ENCODE measurements at places on chromosomes 1 and 21.

GRCh38 chr21:45228656-45229240, 58.9 kb downstream of the POFUT2 start:
- DNase-seq, result no peak

- DNase-seq, result no peak
Observed at GRCh38 chr1:5758859-5759578, 233.2 kb downstream of the NPHP4 start.

- DNase-seq, result no peak
Observed at GRCh38 chr1:232377494-232377770, 252.5 kb downstream of the SIPA1L2 start.

DNA sequence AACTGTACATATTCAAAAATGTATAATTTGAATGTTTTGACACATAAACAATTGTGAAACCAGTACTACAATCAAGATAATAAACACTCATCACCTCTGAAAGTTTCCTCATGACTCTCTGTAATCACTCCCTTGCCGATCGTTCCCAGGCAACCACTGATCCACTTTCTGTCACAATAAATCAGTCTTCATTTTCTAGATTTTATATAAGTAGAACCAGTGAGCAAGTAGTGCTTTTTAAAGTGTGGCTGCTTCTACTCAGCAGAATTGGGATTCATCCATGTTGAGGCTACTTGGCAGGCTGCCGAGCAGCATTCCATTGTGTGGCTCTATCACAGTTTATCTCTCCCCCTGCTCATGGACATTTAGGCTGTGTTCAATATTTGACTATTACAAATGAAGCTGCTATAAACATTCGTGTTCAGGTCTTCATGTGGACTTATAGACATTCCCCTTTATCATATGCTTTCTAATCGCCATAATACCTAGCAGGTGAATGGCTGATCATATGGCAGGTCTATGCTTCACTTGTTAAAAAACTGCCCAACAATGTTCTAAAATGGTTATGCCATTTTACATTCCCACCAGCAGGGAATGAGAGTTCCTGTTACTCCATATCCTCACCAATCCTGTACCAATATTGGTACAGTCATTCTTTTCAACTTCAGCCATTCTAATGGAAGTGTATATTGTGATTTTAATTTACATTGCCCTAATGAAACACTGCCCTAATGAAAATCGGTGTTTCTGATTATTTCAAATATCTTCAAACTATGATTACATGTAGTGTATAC, 20.5 kb downstream of the TEX38 start:
- DNase-seq, result no peak

DNA sequence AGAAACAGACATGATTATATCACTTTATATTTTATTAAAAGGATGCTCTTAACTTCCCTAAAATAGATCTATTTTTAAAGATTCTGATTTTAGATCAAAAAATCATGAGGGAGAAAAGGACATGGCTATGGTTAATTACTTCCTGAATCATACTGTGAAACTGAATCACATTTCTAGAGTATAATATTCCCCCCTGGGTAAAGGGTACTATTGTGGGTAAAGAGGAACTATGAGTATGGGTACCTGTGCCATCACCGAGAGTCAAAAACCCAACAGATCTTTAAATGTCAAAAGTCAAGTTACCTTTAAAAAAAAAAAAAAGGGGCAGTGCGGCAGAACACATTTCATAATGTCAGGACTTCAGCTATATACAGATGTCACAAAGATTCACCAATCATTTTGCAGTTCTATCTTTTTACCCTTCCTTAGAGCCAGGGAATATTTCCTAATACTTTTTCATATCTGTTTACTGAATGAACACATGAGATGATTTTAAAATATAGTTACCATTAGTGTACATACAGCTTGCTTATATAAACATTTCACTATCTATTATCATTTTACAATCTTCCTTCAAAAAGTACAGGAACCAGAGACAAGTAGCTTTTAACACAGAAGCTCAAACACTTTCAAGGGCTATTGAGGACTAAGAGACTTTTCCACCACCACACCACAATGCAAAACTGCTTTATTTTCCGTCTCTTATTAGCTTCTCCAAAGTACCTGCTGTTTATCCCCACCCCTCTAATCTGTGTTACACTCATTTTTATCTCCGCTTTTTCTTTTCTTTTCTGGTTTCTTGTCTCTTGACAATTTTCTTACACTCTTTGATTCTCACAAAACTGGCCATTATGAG, 45.0 kb downstream of the EVI5 start:
- no peak for DNase-seq

GRCh38 chr1:60974524-60975372, 107.6 kb upstream of the NFIA start:
- no peak for DNase-seq

GRCh38 chr21:43911015-43911934, 46.3 kb downstream of the AGPAT3 start:
- DNase-seq, result no peak

- DNase-seq, result no peak
Observed at GRCh38 chr1:16905868-16906702, 10.3 kb downstream of the RNU1-2 start.

DNA sequence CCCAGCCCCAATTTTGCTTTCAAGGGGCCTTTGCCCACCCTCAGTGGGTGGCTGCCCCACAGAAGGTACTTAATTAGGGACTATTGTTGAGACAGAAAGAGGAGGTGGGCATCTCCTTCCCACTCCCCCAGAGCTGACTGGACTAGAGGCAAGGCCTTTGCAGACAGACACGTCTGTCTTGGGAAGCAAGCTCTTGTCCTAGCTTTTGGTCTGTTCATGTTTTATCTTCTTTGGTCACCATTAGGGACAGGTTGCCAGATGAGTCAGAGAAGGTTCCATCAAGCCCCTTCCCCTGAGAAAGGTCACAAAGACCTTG, 27.7 kb downstream of the PTAFR start:
- no peak for DNase-seq

DNA sequence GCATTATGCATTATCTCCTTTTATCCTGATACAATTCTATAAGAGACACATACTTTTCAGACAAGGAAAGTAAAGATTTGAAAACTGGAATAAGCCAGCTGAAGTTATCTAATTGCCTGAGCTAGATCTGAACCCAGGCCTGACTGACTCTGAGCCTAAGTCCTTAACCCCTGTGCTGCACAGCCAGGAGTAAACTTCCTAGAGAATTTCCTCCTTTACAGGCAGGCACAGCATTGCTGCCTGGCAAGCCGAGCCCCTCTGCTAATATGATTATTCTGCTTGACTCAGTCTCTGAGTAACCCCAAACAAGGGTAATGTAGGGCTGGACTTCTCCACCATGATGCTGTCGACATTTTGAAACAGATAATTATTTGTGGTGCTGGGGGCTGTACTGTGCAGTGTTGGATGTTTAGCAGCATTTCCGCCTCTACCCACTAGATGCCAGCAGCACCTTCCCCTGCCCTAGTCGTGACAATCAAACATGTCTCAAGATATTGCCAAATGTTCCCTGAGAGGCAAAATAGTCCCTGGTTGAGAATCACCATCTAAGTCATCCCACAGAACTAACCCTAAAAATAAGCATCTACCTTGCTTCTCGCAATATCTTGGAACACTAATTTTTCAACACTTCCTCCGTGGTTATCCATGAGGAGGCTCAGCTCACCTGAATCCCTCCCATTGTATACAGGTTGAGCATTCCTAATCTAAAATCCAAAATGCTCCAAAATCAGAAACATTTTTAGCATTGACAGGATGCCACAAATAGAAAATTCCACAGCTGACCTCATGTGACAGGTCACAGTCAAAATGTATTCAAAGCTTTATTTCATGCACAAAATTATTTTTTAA, 18.5 kb downstream of the CAMK1G start:
- no peak for DNase-seq

GRCh38 chr1:13749543-13750341, 49.8 kb downstream of the PRDM2 start:
- DNase-seq, result no peak

DNA sequence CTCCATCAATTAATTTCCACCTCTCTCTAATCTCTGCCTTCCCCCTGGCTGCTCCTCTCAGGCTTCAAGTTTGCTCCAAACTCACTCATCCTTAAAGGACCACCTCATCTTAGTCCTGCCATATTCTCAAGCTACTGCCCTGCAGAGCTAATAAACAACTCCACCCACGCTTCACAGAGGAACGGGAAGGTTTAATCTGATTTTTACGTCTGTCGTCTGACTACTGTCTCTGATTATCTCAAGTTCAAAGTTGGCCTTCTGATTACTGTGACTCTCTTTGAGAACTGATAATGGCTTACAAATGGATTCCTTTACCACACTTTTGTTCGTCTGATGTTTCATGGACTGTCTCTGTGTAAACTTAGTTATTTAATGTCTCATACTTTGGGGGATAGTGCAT, 7.6 kb upstream of the CPT2 start:
- DNase-seq, result no peak

- no peak for DNase-seq
Observed at GRCh38 chr1:201982082-201982622, 296 bp upstream of the RNPEP start.

DNA sequence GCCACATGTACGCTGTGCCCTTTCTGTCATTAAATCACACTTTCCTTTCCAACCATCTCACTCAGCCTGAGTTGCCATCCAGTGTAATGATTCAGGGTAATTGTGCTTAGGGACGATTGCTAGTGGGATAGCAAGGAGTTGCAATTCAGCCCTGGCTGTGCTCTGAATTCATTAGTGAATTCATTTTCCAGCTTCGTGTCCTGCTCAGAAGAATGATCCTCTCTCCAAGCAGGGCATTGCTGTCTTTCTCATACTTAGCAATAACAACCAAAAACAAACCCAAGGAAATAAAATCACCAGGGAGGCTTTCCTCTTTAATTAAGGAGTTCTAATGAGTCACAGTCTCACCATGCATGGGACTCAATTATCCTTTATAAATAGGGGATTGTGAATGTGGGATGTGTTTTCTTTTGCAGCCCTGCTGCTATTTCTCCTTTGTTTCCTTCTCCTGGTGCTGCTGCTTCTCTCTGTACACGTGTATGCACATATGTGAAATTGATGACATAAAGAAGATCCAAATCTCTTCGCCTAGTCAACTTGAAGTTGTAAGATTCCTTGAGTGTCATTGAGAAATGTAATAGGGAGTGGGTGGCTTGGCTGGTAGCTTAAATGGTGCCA, 167.0 kb downstream of the TSEN15 start:
- no peak for DNase-seq
